ENCODE measurements at places on chromosomes 5 and 9. TPM values are rescaled to one million over a fixed set of nuclear protein-coding genes. Genes with fewer than 3 reads are reported as not detected.

- no peaks in the 10 kb centered on the region for H3K4me1 ChIP-seq
- H3K27ac ChIP-seq: no peak overlapping the region
- H3K27me3 ChIP-seq: no peaks in the 10 kb centered on the region
- H3K36me3 ChIP-seq: no peaks in the 10 kb centered on the region
Measured at GRCh38 chr9:87300915-87301314, 196.8 kb upstream of the DAPK1 start.

LCN1 gene
- not detected for total RNA-seq

CRHBP gene
- total RNA-seq: not detected

DNA sequence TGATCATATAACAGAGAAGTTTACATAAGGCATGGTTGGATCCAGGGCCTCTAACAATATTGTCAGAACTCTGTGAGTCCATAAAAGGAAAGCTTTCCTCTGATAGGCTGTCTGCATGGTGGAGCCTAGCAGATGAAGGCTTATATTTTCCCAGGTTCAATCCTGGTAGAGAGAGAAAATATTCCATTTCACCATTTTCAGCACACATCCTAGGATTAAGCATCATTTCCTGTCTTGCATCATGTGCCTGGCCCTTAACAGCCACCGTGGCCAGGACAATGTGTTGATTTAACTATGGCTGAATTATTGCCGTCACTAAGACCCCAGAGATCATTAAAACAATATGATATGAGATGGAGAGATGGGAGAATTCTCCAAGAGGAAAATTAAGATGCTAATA, 90.9 kb upstream of the GRIA1 start:
- no peaks in the 10 kb centered on the region for H3K4me1 ChIP-seq
- no peak for DNase-seq
- no peaks in the 10 kb centered on the region for H3K36me3 ChIP-seq
- no peaks in the 10 kb centered on the region for H3K27me3 ChIP-seq
- no peak overlapping the region for H3K27ac ChIP-seq
- no peak overlapping the region for H3K4me3 ChIP-seq

DNA sequence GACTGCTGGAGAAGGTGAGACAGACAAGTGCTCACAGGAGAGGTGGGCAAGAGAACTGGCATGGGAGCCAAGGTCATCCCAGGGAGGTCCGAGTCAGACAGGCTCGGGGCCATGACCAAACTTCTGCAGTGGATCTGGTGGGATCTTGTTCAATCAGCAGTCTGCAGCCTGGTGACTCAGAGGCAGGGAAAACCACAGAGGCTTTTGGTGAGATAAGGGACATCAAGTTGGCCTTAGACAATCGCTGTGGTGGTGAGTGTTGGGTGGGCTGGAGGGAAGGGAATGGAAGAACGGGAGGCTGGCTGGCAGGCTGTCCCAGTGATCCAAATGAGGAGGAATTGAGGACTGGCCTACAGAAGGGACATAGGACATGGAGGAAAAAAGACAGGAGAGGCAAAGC, 123.8 kb downstream of the TMEM174 start:
- peaks cover 61% of the 10 kb centered on the region for H3K27me3 ChIP-seq
- no peaks in the 10 kb centered on the region for H3K4me1 ChIP-seq
- no peak overlapping the region for H3K27ac ChIP-seq
- no peaks in the 10 kb centered on the region for H3K36me3 ChIP-seq
- peak overlapping the region; percentile 6 for H3K4me3 ChIP-seq

GRCh38 chr9:107694390-107694789, 204.8 kb upstream of the KLF4 start:
- H3K4me1 ChIP-seq: no peaks in the 10 kb centered on the region
- no peaks in the 10 kb centered on the region for H3K36me3 ChIP-seq
- no peak for DNase-seq

DNA sequence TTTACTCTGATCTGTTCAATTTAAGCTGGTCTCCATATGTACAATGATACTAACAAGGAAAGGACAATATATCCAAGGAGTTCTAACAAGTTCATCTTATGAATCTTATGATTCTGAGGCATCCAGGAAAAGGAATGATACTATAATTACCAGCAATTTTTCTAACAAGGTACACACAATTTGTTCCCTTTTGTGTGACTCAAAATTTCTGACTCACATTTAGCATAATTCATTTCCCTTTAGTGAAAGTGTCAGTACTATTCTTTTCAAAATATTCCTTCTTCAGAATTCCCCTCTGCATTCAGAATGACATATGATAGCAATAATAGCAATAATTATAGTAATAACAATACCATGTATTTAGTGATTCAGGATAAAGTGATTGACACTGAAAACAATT, 594.8 kb downstream of the DMRTA1 start:
- no peak overlapping the region for H3K27ac ChIP-seq
- no peak overlapping the region for H3K4me3 ChIP-seq
- H3K36me3 ChIP-seq: peaks cover under 1% of the 10 kb centered on the region
- DNase-seq: no peak

- no peak overlapping the region for H3K4me3 ChIP-seq
- DNase-seq: no peak
- H3K4me1 ChIP-seq: no peaks in the 10 kb centered on the region
- H3K36me3 ChIP-seq: peaks cover 6% of the 10 kb centered on the region
- no peaks in the 10 kb centered on the region for H3K27me3 ChIP-seq
Measured at GRCh38 chr9:88923092-88923491, 68.2 kb upstream of the S1PR3 start.

DNA sequence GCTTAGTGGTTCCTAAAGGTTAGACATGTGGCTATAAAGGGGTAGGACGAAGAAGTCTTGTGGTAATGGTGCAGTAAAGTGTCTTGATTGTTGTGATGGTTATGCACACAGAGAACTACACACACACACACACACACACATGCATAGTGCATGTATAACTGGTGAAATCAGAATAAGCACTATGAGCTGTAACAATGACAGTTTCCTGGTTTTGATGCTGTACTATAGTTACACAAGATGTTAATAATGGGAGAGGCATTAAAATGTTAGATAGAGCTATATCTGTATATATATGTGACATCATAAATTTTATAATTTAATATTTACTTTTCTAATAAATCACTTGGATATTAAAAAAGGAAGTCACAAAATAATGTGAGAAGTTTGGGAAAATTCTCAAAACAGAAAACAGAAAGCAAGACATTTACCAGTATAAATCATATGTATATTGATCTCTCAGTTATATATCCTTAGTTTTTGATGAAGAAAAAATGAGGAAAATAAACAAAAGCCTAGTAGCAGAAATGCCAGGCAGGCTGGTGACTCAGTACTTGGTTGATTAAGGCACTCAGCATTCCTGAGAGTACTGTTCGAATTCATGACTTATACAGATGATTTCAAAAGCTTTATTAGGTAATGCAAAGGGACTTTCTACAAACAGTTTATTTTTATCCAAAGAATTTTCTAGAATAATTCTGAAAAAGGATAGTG, 350.5 kb upstream of the DAB2 start:
- no peaks in the 10 kb centered on the region for H3K36me3 ChIP-seq
- no peak for DNase-seq
- no peak overlapping the region for H3K27ac ChIP-seq
- H3K4me3 ChIP-seq: no peak overlapping the region
- no peaks in the 10 kb centered on the region for H3K27me3 ChIP-seq
- 0 out of 2 replicates have a peak, but pooled peaks cover under 1% of the 10 kb centered on the region for H3K4me1 ChIP-seq

- H3K36me3 ChIP-seq: peaks cover 25% of the 10 kb centered on the region
- H3K4me3 ChIP-seq: no peak overlapping the region
- DNase-seq: no peak
- no peaks in the 10 kb centered on the region for H3K27me3 ChIP-seq
- no peaks in the 10 kb centered on the region for H3K4me1 ChIP-seq
- no peak overlapping the region for H3K27ac ChIP-seq
Measured at GRCh38 chr5:131672776-131673175, 37.7 kb upstream of the RAPGEF6 start.

DNA sequence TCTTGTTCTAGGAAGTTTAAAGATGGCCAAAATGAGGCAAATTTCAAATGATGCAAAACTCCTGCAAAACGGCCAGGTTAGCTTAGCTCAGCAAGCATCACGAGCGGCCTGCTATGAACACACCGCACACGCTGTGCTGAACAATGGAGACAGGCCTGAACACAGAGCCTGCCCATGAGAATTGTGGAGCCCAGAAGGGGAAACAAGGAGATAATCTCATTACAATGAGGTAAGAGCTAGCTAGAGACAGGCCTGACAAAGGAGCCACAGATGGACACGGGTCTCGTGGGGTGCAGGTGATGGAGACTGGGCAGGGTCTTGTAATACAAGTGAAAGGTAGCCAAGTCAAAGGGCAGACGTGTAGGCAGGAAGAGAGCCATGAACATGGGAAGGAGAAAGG, 50.2 kb downstream of the PSMB7 start:
- no peak overlapping the region for H3K27ac ChIP-seq
- no peak overlapping the region for H3K4me3 ChIP-seq
- no peaks in the 10 kb centered on the region for H3K27me3 ChIP-seq
- H3K4me1 ChIP-seq: no peaks in the 10 kb centered on the region
- DNase-seq: no peak

DNA sequence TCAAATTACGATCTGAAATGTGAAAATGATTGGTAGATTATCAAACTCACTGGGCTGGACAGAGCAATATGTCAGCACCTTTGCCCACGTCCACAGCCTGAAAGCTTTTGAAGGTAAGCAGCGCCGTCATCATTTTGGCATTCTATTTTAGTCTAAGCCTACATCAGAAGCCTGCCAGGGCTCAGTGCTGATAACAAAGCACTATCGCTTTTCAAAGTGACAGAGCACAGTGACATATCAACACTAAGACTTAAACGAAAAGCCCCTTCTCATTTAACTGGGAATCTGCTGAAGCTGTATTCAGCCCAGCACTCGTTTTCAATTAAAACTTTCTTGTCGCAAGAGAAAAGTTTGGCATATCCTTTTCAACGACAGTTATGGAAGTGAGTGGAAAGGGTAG, 1076.3 kb downstream of the PTPRD start:
- H3K4me3 ChIP-seq: no peak overlapping the region
- no peak for DNase-seq
- H3K36me3 ChIP-seq: no peaks in the 10 kb centered on the region

DNA sequence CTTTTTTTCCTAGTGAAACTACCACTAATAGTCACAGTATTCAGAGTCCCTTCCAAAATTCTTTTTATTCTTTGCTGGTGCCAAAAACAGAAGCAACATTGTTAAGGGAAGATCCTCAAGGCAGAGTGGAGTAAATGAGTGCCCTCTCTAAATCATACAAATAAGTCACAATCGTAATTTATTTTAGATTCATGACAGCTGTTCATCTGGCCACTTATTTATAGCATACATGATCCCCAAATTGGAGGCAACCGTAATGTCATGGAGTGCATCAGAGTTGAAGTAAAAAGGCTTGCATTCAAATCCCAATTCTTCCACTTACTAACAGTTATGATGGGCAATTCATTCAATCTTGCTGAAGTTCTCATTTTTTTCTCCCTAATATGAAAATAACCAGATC, 33.4 kb downstream of the POLK start:
- H3K36me3 ChIP-seq: no peaks in the 10 kb centered on the region
- no peak overlapping the region for H3K4me3 ChIP-seq
- no peaks in the 10 kb centered on the region for H3K4me1 ChIP-seq
- no peak overlapping the region for H3K27ac ChIP-seq
